Putamen (tissue), 1 donor: ENCODE measurements at places on chromosomes 2 and 18.

DNA sequence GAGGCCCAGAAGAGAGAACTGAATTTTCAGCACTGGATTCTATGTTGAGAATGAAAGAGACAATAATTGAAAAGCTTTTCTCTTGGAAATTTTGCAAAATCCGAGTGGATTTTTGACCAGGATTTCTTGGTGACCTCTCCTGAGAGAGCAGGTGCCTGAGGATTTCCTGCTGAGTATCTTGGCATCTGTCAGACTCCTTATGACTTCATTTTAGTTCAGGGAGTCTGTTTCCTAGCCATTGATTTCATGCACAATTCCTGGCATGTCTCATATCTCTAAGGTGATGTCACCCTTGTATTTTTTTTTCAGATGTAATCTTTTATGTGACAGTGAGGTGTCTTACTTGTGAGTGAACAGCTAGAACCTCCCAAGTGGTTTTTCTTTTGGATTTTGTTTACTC is 195.9 kb downstream of the NEDD4L start:
- DNase-seq: no peak

DNA sequence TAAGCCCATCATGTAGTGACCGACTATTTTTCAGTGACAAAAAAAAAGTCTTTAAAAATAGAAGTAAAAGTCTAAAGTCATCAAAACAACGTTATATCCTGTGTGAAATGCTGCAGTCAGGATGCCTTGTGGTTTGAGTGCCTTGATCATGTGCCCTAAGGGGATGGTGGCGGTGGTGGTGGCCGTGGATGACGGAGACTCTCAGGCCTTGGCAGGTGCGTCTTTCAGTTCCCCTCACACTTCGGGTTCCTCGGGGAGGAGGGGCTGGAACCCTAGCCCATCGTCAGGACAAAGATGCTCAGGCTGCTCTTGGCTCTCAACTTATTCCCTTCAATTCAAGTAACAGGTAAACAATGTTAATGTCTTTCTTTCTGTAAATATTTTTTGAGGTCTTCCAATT is at the start of gene CD28:
Gene CD28, plus strand, starts transcription at position 237 of the 400 bp plus-strand sequence. Its CDS starts 58 bp downstream, at position 295.
- DNase-seq: no peak

DNA sequence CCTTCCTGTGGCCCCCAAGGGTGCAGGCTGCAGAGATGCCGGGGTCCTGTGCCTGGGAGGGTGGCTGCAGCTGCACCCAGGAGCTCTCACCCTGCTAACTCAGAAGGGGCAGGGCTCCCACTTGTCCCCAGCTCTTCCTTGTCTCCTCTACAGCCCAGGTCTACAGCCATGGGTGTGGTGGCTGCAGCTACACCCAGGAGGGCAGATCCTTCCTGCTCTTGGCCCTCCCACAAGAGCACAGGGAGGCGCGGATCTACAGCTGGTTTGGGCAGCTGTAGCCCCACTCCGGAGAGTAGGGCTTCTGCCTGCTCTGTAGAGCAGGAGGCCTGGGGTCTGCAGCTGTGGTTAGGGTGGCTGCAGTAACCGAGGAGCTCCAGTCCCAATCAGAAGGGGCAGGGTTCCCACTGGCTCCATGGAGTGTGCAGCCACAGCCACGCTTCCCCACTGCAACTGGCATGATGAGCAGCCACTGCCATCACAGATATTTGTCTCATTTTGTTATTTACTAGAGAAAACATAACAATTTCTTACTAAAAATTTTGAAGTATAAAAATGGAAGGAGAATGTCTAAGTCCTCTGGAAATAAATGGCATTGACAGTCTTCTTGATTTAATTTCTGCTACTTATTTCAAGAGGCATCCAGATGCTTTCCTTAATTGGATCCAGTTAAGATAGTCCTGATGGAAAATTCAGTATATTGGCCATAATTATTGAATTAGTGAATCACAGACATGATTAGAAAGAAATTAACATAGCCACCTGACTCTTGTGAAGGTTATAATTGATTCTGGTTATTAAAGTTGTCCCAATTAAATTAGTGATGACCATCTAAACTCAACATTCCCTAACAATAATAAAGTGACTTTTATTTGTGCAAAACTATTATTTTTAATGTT is 233.6 kb downstream of the KCNE4 start:
- no peak for DNase-seq

- DNase-seq: peak; percentile 94
Measured at GRCh38 chr2:235384624-235385023, 109.2 kb upstream of the AGAP1 start.

DNA sequence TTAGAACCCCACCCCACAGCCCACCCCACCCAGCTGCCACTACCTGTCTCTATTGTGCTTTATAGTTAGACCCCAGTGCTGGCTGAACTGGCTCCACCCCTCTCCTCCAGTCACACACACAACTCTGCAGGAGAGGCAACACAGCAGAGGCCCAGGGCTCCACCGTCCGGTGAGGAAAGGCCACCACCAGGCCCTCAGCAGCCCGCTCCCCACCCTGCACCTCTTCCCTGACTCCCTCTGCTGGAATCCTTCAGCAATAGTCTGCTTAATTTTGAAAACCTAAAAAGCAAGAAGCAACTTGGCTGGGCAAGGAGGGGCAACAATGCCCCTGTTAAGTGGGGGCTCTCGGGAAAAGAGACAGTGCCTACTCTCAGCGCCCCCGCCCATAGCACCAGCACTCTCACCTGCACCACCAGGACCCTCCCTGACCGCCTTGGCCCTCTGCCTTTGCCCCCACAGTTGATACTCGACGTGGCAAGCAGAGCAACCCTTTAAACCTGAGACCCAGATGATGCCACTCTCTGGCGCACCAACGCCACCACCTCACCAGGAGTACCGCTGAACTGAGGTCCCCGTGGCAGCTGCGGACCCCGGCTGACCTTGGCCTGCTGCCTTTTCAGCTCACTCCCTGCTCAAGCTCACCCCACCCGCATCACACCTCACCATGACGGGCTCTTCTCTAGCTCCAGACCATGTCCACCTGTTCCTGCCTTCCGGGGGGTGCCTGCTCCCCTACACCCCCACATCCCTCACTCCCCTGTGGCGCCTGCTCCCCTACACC is 45.7 kb downstream of the NDUFA10 start:
- DNase-seq: no peak
